ENCODE measurements at places on chromosomes 6 and 20. TPM values are rescaled to one million over a fixed set of nuclear protein-coding genes. Genes with fewer than 3 reads are reported as not detected.

RNF39 gene
- not detected for total RNA-seq

LSM14B gene
- total RNA-seq: 27.4 TPM

GTF3C6 gene
- total RNA-seq: 115 TPM

GJA10 gene
- total RNA-seq: not detected

NNAT gene
- not detected for total RNA-seq

SLC44A4 gene
- not detected for total RNA-seq

NKAIN2 gene
- not detected for total RNA-seq

PHACTR1 gene
- not detected for total RNA-seq

PRSS35 gene
- total RNA-seq: 0.09 TPM

ADGRG6 gene
- 72.2 TPM for total RNA-seq

SLC32A1 gene
- total RNA-seq: not detected

ZNF341 gene
- total RNA-seq: 2.6 TPM

CDH26 gene
- total RNA-seq: 0.13 TPM

CCN2 gene
- total RNA-seq: 221 TPM

EPB41L1 gene
- total RNA-seq: 60.7 TPM

C6orf163 gene
- 0.09 TPM for total RNA-seq

TCP11 gene
- total RNA-seq: not detected

SYNDIG1 gene
- 1.4 TPM for total RNA-seq

MMP24 gene
- 35.6 TPM for total RNA-seq

CST4 gene
- total RNA-seq: not detected

EPHA7 gene
- 0.11 TPM for total RNA-seq

TRIM31 gene
- 0.69 TPM for total RNA-seq

NFKBIE gene
- 6.4 TPM for total RNA-seq

CARMIL1 gene
- 10.3 TPM for total RNA-seq

ADTRP gene
- 0.29 TPM for total RNA-seq
